Activated gamma-delta T cell treated with Interleukin-2 at 50 U/mL for 16 hours (primary cell): ENCODE measurements at places on chromosomes 16 and 17.

- DNase-seq, result no peak
Measured at GRCh38 chr17:81740395-81740961, 28.4 kb downstream of the SLC25A10 start.

GRCh38 chr16:27437946-27438345 is 36.0 kb downstream of the IL21R start:
- DNase-seq, result no peak

DNA sequence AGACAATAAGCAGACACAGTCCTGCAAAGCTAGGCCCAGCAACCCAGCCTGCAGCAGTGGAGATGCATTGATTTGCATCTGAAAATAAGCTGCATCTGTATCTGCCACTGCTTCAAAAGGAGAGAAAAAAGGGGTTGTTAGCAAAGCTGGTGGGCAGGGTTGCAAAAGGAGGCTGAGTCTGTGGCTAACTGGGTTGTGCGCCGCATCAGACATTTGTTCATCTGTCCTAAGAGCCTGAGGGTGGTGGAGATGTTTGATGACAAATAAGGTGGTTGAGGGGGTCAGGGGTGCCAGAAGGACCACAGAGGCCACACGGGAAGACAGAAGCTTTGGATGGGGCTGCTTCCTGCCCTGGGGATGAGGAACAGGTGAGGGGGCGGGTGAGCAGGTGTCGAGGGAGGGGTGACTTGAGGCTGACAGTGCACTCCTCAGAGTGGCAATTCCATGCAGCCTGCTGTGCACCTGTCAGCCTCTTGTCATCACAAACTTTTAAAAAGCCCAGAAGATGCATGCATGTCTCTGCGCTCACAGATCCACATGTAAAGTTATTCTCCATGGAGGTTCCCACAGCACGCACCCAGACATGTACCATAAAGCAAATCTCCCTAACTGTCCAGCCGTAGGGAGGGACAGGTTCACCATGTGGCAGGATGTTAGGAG is 35.4 kb downstream of the WSB1 start:
- no peak for DNase-seq

GRCh38 chr16:10943064-10943353 is 741 bp upstream of the DEXI start:
- DNase-seq, result no peak

GRCh38 chr17:59152925-59153324 is 2.1 kb downstream of the SKA2 start:
- DNase-seq, result no peak

DNA sequence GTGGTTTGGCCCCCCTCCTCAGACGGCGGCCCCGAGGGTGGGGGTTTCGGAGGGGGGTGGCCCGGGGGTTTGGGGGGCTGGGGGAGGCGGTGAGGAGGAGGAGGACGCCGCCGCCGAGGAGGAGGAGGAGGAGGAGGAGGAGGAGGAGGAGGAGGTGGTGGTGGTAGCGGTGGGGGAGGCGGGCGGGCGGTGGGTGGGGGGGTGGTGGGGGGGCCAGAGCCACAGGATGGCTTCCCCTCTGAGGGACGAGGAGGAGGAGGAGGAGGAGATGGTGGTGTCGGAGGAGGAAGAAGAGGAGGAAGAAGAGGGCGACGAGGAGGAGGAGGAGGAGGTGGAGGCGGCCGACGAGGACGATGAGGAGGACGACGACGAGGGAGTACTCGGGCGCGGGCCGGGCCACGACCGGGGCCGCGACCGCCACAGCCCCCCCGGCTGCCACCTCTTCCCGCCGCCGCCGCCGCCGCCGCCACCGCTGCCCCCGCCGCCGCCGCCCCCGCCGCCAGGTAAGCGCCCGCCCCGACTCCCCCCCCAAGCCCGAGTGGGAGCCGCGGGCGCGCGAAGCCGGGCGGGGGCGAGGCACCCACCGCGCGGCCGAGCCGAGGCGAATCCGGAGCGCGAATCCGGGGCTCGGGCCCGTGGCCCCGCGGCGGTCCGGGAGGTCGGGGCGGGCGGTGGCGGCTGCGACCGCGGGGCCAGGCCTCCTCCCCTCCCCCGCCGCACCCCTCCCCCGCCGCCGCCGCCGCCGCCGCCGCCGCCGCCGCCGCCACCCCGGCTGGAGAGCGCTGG is 3.8 kb upstream of the CHD3 start:
- DNase-seq, result peak; percentile 31

- peak; percentile 12 for DNase-seq
Measured at GRCh38 chr16:17211797-17212196, 259.0 kb downstream of the XYLT1 start.

DNA sequence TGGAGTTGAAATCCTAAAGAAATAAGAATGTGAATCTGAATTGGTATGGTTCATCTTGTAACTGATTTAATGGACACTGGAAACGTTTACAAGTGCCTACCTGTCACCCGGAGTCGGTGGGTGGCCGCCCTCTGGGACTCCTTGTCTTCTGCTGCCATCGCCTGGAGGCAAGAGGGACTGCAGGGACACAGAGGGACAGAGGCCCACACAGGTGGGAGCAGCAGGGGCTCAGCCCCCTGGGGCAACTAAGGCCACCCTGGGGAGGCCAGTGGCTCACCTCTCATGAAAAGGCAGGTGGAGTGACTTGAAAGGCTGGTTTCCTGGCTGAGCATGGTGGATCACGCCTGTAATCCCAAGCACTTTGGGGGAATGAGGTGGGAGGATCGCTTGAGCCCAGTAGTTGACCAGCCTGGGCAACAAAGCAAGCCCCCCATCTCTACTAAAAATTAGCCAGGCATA is 23.2 kb downstream of the TMEM92 start:
- peak; percentile 73 for DNase-seq

- DNase-seq, result no peak
Measured at GRCh38 chr16:54647725-54648221, 282.9 kb upstream of the IRX5 start.

DNA sequence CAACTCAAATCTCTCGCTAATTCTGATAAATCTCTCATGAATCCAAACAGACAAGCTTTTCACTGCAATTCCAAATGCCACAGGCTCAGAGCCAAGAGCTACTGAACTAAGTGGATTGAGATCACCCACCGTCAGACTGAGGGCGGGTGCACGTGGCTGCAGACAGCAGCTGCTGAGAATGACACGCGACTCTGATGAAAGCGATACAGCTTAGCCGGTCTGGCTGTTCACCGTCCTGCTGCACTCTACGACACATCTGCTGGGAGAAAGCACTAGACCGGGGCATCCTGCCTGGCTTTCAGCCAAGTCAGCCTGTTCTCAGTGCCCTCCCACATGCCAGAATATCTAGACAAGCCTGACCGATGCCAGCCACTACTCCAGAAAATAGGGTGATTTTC is 42.6 kb downstream of the KLHDC4 start:
- DNase-seq, result no peak

- peak; percentile 87 for DNase-seq
Measured at GRCh38 chr17:30824356-30825145, at the start of gene CRLF3. CRLF3 (minus strand) TSS chr17:30824692; CDS start chr17:30824651, 41 bp downstream.

GRCh38 chr17:9350080-9350479 is 225.5 kb downstream of the STX8 start:
- DNase-seq, result no peak

- DNase-seq, result no peak
Measured at GRCh38 chr17:81383504-81384421, 11.5 kb upstream of the BAHCC1 start.
